ENCODE measurements at places on chromosomes 7 and 10.
A peak's percentile ranks its signal among the peaks of the same experiment; 100 is the strongest.

- no peak for DNase-seq
Measured at GRCh38 chr7:125412890-125413665, 483.5 kb upstream of the POT1 start.

- no peak for DNase-seq
Measured at GRCh38 chr7:156179872-156180390, 367.7 kb upstream of the SHH start.

DNA sequence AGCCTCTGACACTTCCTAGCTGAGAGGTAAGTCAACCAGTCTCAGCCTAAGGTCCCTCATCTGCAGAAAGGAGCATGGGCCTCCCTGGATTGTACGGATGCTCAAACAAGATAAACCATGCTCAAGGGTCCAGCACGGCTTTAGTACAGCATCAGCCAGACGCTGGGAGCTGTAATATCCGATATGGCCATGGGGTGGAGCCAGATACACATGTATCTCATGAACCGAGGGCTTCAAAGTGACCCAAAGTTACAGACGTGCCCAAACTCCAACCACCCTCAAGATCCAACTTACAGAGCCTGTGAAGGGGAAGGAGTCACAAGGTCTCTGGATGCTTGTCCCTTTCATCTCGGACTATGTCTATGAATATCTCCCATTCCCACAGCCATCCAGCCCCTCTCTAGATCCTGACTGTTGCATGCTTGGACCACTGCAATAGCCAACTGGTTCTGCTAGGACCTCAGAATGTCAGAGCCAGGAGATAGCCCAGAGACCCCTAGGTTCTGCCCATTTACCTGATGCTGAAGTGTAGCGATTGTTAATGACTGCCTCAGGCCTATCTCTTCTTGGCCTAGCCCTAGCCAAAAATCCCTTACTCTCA is 142.4 kb downstream of the SH3PXD2A start:
- DNase-seq: no peak

- no peak for DNase-seq
Measured at GRCh38 chr10:5043716-5044115, 40.1 kb upstream of the AKR1C2 start.

DNA sequence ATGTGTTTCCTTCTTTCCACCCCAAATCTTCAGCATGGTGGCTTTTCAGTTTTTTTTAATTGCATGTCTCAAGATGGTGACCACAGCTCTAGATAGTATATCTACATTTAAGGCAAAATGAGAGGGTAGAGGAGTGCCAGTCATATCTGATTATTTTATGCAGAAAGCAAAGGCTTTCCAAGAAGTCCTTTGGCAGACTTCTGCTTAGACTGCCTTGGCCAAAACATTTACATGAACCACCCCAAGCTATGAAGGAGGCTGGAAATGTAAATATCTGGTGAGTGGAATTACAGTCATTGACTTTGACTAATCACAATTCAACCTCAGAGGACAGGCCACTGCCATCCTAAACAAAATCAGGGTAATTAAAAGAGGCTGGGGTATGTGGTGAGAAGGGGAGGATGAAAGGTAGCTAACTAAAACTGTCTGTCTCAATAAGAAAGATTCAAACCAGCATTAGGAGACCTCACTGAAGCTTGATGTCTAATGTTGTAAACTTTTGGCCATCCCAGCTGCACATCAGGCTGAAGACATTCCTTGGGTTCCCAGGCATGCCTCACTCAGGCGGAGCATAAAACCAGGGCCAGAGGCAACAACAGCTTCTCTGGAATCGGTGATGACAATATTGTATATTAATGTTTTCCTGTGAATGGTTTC is 53.4 kb downstream of the PPP1R3C start:
- no peak for DNase-seq

DNA sequence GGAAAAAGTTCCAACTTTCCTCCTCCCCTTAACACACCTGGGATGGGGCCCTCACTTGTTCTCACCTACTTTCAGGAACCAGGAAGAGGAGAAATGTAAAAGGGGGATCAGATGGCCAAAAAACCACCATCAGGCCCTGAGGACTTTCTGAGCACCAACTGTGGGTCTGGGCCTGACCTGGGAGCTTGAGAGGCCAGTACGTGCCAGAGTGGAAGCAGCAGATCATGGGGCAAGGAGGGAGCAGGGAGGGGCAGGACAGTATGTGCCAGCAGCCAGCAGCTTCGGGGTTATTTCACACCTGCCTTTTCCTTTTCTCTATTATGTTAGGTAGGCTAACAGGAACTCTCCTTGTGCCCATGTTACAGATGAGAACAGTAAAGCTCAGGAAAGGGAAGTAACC is 118.8 kb upstream of the UNC5B start:
- no peak for DNase-seq

DNA sequence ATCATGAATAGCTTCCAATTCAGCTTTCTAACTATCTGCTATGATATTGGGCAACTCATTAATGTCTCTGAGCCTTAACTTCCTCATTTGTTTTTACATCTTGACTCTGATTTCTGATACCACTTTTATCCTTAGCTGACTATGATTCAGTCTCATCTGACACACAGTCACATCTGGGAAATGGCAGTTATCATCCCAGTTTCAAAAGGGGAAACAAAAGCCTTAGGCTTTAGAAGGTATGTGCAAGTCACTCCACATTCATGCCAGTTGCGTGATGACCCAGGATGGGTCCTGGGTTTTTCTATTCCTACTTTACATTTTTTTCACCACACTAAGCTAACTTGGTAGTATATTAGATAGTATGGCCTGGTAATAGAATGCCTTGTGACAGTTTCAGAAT is 12.7 kb downstream of the SCIN start:
- DNase-seq: no peak

GRCh38 chr10:71747551-71748523 is 25.5 kb downstream of the VSIR start:
- no peak for DNase-seq

GRCh38 chr10:115861455-115861854 is 411.6 kb downstream of the GFRA1 start:
- DNase-seq: no peak

- DNase-seq: no peak
Measured at GRCh38 chr7:34544621-34545020, 113.4 kb upstream of the NPSR1 start.

DNA sequence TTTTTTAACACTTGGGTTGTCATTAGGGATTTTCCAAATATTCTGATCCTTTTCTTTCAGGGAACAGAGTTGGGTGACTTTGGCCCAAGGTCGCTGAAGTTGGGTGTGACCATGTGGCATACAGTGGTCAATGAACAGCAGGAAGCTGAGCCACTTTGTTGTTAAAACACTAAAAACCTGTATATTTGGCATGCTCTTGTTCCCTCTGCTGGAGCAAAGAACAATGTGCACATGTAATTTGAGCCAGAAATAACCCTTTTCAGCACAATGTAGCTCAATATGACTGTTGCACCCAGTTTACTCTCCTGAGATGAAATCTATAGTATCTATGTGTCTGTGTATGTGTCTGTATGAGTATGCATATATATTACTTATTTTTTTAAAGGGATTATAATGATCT is 74.9 kb downstream of the ADCYAP1R1 start:
- no peak for DNase-seq

GRCh38 chr10:29541422-29542210 is 93.2 kb downstream of the SVIL start:
- DNase-seq: no peak

DNA sequence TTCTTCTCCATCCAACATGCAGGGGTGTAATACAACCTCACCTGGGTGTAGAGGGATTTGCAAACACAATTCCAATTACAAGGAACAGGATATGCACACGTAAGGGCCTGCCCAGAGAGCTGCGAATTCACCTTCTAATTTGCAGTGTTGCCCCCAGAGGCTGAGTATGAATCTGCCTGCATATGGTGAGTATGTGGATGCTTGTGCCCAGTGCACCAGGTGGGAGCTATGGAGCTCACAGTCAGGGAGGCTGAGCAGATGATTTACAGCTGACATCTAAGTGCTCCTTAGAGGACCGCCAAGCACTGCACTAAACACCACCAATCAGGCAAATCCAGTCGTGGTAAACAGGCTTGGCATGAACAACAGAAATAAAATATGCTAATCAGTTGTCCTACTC is 132.0 kb downstream of the RELN start:
- no peak for DNase-seq

GRCh38 chr7:30206491-30206890 is 71.7 kb downstream of the MTURN start:
- DNase-seq: peak; percentile 61

DNA sequence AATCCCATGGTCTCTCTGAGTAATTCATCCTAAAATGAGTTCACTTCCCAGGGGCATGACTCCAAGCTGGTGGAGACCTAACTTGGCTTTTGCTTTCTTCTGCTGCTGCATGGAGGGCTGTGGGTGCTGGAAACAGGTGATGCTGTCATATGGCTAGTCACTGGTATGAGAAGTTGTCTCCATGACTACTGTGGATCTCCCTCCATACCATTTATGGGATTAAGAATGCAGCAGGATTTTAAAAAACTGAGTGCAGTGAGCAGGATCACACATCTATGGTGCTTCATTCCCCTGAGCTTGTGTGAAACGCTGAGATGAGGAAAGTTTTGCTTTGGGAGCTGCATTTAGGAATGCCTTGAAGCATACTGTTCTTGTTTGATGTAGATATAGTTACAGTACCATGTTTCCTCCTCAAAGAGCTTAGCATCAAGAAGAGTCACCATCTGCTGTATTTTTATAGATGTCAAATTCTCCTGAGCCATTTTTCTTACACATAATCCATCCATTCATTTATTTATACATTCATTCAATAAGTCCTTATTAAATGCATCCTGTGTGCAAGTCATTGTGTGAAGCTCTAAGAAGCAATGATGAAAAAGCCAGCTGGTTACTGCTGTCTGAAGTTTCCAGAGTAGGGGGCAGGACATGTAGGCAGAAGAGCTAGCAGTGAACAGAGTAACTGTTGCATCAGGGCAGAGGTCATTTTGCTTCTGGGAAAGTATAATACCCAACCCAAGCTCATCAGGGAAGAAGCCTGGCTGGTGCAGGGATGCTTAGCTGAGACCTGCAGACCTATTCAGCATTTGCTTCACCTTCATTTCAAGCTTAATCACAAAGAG is 534.8 kb downstream of the AUTS2 start:
- DNase-seq: no peak

DNA sequence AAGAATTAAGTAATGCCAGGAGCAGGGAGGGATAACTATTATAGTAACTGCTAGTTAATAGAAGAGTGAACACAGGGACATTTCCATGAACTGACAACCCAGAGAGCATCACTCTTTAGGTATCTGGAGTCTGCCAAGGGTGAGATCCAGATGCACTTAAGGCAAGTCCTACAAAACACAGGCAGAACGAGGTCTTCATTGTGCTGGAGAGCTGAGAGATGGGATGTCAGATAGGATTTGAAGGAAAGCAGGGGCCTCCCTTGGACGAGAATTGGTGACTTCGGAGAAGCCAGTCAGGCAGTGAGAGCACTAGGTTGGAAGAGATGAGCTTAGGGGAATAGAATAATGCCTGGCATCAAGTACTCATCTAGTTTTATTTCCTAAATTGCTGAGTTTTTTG is 684.5 kb downstream of the GATA3 start:
- DNase-seq: no peak

DNA sequence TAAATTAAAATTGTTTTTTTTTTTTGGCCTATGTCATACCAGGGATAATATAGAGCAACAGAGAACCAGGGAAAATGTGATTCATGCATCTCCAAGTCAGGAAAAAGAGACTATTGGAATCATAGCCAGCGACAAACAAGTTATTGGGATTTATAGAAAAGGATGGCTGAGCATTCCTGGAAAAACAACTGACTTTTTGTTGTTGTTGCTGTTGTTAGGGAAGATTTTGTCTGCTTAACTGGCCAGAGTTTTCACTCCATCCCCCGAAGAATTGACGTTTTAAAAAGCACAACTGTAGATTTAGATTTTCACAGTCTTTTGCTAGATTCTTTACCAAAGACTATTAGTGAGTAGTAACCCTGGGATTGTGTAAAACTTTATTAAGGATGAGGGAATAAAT is 112.4 kb downstream of the TBXAS1 start:
- DNase-seq: no peak

DNA sequence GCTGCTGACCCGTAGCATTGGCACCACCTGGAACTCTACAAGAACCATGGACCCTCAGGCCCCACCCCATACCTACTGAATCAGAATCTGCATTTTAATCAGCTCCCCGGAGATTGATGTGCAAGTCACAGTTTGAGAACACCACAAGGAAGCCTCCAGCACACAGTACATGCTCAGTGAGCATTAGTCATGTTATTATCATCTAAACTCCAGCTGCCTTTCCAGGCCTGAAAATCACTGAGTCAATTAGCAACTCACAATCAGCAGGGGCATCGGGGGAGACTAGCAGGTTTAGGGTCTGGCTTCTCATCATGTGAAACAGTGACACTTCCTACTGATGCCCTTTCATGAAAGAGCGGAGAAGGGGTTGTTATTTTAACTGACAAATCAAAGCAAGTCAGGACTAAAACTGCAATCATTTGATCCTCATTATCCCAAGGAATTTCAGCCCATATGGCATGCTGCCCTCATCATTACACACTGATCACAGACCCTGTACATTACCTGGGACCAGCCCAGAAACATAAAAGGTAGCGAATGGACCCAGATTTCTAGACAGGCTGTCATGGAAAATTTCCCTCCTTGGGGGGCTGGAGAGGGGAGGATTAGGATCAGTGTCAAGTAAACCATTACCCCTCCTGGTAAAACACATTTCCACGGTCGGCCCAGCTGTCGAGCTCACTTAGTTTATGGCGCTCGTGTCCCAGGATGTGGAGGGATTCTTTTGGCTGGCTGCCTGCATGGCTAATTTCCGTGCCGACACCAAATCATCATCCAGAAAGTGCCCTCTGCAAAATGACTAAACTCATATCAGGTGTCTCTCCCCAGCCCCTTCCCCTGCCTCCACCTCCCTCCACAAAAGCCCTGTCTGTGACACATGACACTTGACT is 122.8 kb downstream of the PRLHR start:
- DNase-seq: no peak

- no peak for DNase-seq
Measured at GRCh38 chr7:42272793-42273665, 36.0 kb upstream of the GLI3 start.

DNA sequence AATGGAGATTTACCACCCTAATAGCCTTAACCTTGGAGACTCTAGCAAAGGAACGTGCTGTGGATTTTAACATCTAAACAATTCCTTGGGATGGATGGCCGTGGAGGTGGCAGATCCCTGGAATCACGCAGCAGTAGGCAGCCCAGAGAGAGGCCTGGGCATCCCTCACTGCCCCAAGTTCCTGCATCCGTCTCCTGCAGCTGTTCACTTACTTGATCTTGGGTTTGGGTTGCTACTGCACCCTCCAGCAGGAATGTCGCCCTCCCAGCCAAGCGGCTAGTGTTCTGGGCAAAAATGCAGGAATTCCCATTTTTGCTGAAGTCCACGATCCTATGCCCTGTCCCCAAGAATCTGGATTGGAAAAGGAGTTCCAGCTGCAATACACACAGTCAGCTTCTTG is 166.7 kb upstream of the SH2B2 start:
- DNase-seq: no peak

DNA sequence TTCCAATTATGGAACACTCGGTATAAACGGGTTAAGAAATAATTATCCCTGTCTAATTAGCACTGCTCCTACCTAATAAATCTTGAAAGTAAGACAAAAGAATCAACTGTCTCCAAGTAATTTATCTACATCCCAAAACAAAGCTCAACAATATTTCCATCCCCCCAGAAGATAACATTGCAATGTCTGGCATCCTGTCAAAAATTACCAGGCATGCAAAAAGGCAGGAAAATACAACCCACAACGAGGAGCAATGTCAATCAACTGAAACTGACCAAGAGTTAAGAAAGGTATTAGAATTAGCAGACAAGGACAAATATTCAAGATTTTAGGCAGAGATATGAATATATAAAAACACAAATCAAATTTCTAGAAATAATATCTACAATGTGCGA is 84.5 kb upstream of the SVIL start:
- DNase-seq: no peak

Data from kidney epithelial cell (primary cell).